ENCODE measurements at places on chromosomes 5 and 9.

DNA sequence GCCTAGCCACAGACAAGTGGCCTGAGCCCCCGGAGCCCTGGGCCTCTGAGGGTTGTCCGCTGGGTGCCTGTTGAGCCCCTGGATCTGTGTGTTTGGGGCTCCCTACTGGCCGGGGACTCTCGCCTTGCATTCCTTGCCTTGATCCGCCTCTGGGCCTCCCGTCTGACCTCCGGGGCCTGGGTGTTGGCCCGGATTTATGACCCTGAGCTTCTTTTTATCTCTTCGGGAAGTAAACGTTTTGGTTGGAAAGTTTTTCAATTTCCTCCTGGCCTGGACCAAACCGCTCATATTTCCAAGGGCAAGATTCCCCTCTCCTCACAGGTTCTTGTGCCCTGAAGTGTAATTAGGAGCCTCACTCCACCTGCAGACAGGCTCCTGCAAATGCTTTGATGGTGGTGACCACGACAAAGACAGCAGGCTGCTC is 69.3 kb upstream of the EGFLAM start:
- no peak for DNase-seq

DNA sequence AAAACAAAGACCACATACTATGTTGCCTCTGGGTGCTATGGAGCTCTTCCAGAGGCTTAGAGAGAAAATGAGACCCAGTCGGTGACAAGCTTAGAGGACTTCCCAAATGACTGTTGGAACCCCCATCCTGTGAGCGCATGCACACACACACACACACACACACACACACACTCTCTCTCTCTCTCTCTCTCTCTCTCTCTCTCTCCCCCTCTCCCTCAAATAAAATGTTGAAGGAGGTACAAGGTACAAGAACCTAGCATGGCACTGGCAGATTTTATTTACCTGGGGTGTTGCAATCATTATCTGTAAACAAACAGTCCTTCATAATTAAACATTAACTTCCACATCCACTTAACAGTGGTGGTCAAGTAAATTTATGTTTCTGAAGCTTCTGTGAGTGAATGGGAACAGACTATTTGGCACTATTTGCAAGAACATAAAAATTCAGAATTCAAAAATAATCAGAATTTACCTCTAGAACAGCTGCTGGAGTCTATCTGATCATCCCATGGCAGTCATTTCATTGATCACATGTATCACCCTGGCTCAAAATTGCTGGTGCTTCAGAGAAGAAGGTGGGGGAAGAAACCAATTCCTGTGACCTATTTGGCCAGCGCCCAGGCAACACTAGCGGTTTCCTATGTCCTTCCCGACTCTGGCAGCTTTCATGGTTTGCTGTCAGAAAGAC is 24.9 kb downstream of the TRPM3 start:
- no peak for DNase-seq

DNA sequence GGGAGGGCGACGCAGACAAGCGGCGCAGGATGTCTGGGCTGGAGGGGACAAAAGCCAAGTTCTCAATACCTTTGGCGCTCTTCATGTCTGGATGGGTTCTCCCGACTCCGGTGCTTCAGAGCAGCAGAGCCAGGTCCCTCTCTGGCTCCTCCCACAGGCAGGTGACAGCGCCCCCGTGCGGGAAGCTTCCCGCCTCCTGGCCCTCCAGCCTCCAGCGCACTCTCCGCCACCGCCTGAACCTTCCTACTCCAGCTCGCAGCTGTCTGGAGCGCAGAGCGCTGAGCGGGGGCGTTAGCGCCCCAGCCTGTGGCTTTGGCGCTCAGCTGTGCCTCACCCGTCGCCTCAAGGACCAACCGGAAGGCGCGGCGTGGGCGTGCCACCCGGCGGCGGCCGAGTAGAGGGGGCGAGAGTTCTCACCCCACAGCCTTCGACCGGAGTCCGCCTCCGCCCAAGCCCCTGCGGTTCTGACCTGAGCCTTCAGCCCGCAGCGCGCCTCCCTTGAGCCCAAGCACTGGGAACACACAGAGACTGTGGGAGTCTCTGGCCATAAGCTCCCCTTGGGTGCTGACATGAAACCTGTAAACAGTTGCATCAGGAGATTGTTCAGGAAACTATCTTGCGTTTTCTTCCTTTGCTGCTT is at the start of gene SLCO4C1:
Gene SLCO4C1 (minus strand): TSS at position 107 of the 640 bp plus-strand sequence. CDS start 22 bp downstream, at position 85.
- DNase-seq: peak; percentile 12

DNA sequence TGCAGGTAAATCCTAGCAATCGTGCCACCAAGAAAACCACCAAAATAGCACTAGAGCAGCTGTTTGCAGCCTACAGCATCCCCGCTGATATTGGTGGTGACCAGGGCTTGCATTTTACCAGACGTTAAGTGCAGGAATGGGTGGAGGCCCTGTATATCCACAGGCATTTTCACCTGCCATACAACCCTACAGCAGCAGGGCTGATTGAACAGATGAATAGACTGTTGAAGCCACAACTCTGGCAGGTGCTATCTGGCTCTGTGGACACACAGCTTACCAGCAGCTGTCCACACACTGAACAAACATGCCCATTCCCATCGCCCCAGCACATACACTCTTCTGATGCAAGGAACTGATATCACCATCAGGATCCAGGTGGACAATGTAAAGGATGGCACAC is 154.5 kb upstream of the APC start:
- no peak for DNase-seq

- DNase-seq: no peak
Measured at GRCh38 chr5:82348784-82349425, 70.8 kb upstream of the RPS23 start.

DNA sequence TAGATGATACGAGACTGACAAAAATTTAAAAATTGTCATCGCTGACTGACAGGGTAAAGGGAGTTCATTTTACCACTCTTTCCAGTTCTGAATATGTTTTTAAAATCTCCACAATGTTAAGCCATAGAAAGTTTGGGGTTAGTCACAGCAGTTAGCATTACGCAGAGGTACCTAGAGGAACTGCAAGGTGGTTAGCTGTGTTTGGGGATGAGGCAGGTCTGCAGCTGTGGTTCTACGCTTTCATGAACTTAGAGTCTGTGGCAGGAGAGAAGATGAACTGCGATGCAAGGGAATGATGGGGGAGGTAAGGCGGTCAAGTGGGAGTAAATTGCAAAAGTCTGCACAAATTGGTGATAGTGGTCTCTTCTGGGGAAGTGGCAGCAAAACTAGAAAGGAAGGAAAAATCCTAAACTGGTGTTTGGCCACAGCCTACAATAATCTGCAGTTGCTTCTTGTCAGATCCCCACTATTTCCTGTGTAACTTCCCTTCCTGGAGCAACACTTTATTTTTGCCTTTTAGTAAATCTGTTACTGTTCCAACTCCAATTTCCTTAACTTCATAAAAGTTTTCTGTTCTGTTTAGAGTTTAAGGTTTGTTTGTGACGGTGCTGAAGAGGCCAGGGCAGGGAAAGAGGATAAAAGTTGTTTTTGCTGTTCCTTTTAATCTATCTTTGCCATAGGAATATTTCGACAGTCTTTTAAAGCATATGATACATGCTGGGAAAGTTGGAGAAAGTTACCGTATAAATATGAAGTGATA is 38.6 kb upstream of the SNX2 start:
- DNase-seq: no peak

- DNase-seq: no peak
Measured at GRCh38 chr5:56251918-56252553, 18.9 kb upstream of the ANKRD55 start.

DNA sequence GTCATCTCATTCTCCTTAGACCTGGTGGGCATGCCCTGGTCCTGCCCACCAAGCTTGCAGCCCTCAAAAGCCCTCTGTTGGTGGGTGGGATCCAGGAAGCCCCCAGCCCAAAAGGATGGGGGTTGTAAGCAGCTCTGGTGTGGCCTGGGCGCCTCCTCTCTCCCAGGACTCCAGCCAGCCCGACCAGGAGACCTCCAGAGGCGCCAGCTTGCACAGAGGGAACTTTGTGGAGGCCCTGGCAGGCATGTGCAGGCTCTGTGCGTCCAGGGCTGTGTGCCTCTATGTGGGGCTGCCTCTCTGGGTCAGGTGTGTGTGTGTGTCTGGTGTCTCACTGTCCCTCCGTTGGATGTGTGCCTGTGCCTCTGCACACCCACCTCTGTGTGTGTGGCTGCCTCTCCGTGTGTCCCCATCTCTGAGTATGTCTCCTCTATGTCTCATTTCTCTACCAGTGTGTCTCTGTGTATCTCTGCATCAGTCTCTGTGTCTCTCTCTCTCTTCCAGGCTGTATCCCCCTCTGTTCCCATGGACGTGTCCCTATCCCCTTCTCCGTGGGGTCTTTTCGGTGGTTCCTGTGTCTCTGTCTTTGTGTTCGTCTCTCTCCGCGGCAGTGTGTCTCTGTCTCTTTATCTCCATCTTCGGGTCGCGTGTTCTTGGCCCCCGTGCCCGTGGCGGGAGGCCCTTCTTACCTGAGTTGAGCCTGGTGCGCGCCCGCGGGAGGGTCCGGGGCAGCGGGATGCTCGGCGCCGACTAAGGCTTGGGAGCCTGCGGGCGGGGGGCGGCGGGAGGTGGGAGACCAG is 501 bp downstream of the ENHO start:
- DNase-seq: no peak

DNA sequence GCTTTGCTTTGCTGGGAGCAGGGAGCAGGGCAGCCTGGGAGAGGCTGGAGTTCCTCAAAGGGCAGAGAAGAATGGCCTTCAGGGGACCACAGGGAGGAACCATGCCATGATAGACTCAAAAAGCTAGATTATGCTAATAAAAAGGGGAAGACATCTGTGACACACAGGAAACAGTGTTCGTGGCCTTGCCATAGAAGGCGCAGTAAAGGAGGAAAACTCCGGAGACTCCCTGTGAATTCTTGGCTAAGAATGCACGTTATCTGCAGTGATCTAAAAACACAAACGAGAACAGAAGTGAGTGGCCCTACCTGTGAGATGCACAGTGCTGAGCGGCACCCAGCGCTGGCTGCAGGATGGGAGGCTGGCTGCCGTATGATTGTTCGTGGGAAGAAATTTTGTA is 15.9 kb upstream of the LTC4S start:
- no peak for DNase-seq

DNA sequence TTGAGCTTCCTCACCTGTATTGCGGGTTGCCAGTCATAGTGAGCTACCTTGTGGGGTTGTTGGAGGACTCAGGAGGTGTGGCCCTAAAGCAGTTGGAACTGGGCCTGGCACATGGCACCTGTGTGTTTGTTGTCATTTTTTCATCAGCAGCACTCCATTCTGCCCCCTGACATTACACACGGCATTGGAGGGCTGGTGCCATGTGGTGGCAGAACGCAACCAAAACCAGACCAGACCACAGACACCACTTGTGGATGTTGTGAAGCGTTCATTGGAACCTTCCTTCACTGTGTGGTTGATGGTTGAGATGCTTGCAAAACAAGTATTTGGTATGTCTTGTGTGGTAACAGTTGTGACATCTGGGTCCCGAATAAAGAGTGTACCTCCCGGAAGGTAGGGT is 113.2 kb upstream of the ERCC6L2 start:
- DNase-seq: no peak

DNA sequence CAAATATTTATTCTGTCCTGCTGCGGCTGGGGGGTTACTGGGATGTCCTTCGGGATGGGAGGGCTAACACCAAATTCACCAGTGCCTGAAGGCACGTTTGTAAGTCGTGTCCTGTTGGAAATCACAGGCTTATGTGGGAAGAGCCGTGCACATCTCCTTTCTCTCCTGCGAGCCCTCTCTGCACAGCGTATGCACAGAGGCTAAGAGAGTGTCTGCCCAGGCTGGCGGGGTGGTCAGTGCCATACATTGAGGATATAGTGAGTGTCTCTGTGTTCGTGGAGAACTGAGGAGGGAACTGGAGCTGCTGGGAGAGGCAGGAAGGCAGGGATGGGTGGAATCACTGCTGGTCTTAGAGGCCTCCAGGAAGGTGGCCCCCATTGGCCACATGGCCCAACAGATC is 110.1 kb downstream of the WNK2 start:
- no peak for DNase-seq

- no peak for DNase-seq
Measured at GRCh38 chr9:88994469-88995199, 3.4 kb downstream of the S1PR3 start.

- no peak for DNase-seq
Measured at GRCh38 chr5:178476972-178477754, 113.0 kb downstream of the COL23A1 start.

DNA sequence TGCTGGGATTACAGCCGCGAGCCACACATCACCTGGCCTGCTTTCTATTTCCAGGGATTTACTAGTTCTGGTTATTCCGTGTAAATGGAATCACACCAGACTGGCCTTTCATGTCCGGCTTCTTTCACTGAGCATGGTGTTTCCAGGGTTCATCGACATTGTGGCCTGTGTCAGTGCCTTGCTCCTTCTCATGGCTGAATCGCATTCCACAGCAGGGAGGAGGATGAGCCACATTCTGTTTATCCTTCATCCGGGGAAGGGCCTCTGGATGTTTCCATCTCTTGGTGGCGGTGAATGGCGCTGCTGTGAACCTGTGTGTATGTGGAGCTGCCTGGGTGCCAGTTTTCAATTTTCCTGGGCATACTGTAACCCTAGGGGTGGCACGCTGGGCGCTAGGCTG is 58.7 kb upstream of the RNU6ATAC start:
- DNase-seq: no peak
